ENCODE measurements at places on chromosomes 16 and 17.

GRCh38 chr16:12317121-12317810 lies 340.7 kb downstream of the SNX29 start:
- DNase-seq: no peak

GRCh38 chr17:75272848-75273184 lies 1.8 kb upstream of the MIF4GD start:
- no peak for DNase-seq

DNA sequence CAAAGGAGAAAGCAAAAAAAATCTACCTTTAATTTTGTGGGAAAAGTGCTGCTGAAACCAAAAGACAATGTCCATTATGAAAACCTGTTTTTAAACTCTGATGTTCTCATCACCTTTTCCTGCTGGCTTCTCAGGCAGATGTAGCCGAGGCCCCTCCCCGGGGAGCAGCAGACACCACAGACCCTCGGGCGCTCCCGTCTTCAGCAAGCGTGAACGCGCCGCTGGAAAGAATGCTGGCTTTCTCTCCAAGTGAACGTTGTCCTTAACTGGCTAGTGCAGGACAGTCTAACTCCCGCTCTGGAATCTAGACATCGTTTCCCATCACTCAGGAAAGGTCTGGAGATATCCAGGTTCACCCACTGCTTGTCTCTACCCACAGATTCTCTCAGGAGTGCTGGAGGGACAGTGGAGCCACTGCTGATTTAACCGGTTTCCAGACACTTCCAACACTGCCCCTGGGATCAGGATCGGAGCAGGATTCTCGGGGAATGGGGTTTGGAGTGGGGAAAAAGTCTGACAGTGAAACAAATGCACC lies 211.2 kb downstream of the RBFOX3 start:
- DNase-seq: no peak

GRCh38 chr17:41324180-41325075 lies 8.9 kb upstream of the KRTAP17-1 start:
- no peak for DNase-seq

DNA sequence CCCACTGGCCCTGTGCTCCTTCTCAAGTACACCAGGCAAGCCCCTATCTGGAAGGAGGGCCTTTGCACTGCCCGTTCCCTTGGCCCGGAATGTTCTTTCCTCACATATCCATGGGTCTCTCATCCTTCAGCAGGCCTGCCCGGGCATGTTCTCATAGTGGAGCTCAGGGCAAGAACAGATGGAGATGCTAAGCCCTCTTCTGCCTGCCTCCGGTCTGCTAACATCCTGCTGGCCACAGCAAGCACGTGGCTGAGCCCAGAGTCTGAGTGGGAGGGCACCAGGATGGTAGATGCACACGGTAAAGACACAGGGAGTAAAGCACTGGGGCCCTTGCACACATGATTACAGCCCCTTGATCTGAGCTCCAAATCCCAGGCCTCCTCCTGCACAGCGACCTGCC lies 19.8 kb upstream of the ANKRD40CL start:
- no peak for DNase-seq

DNA sequence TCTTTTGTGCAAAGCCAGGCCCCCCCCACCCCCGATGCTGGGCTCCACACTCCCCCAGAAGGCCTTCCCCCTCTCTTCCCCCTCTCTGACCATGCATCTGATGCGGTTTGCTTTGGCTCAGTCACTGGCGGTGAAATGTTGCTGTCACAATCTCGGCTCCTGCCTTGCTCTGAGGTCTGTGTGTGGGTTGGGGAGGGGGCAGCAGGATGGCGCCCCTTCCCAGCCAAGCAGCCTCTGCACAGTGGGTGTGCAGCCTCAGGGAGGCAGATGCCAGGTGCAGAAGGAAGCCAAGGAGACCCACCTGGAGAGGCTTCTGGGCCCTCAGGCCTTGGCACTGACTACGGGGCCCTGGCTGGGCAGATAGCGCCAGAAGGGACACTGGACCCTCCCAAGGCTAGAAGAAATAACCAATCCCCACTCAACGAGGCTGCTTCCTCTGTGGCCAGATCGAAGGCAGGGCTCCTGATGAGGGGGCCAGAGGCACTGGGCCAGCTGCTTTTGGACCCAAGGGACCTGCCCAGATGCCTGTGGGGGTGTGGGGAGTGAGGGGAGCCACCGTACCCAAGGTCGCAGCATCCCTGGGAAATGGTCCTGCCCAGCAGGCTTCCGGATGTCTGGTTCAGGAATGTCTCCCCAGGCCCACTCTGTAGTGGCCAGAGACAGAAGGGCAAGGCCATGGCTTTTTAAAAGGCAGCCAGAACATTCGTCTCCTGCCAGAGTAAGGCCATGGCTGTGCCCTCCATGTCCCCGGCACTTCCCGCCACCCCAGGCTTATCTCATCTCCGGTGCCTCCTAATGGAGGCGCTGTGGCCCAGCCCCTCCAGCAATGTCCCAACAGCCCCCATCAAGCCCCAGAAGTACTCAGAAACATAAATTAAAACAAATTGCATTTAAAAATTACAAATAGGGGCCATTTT lies 43.4 kb upstream of the SLC38A10 start:
- no peak for DNase-seq

DNA sequence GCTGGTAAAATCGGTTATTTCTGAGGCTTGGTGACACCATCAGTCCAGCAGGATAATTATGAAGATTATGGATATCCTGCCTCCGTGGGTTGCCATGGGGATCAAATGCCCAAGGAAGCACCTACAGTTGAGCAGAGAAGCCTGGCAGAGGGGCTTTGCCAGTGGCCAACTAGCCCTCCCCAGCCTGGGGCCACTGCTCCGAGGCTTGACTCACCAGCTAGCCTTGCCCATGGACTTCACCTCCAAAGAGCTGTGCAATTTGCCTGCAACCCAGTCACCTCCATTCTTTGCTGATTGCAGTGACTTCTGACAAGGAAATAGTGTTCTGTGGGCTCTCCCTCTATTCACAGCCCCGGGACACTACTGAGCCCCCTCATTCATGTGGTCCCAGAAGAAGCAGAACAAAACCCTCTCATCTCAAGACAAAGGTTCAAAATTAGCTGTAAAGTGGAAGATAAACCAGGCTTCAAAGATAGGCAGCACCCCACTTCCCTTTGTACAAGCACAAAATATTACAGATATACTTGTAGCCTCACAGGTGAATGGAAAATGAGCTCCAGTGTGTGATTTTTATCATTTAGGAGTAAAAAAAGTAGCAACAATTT lies 1.6 kb downstream of the PECAM1 start:
- DNase-seq: no peak

DNA sequence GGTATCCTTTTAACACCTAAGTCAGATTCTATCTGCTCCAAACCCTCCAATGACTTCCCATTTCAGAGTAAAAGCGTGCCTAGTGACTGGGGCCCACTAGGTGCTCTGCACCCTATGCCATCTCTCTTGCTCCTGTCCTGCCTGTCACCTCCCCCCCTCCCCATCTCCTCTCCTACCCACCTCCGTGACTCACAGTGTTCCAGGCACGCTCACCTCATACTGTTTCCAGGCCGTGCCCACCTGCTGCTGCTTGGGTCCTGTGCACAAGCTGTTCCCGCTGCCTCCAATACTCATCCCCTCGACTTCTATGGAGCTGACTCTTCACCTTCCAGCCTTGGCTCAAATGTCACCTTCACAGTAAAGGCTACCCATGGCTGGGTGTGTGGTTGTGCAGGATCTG lies 21.7 kb downstream of the DNAH3 start:
- no peak for DNase-seq

- no peak for DNase-seq
Observed at GRCh38 chr17:48445248-48445620, 15.2 kb upstream of the SKAP1 start.

- DNase-seq: no peak
Observed at GRCh38 chr16:14641206-14641605, 8.5 kb downstream of the BFAR start.

GRCh38 chr16:89360760-89361435 lies 129.5 kb downstream of the ANKRD11 start:
- peak; percentile 60 for DNase-seq

- no peak for DNase-seq
Observed at GRCh38 chr16:53071748-53072301, 17.0 kb downstream of the CHD9 start.

GRCh38 chr17:10620823-10621222 lies 36.3 kb downstream of the MYH3 start:
- no peak for DNase-seq

GRCh38 chr16:69568676-69569075 lies 2.9 kb downstream of the NFAT5 start:
- no peak for DNase-seq

DNA sequence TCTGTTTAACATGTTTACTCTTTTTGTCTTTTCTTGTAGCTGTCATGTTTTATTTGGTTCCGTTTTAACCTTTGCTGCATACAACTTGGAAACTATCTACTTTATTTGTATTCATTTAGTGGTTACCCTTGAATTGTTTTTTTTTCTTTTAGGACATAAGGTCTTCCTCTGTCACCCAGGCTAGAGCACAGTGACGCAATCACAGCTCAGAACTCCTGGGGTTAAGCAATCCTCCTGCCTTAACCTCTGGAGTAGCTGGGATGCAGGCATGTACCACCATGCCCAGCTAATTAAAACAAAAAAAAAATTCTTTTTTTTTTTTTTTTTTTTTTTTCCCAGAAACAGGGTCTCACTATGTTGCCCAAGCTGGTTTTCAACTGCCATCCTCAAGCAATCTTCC lies 29.8 kb upstream of the USP43 start:
- no peak for DNase-seq

GRCh38 chr16:84596161-84596560 lies 21.7 kb downstream of the COTL1 start:
- no peak for DNase-seq

GRCh38 chr17:7177191-7177953 lies 1.8 kb downstream of the ASGR1 start:
- peak; percentile 53 for DNase-seq

DNA sequence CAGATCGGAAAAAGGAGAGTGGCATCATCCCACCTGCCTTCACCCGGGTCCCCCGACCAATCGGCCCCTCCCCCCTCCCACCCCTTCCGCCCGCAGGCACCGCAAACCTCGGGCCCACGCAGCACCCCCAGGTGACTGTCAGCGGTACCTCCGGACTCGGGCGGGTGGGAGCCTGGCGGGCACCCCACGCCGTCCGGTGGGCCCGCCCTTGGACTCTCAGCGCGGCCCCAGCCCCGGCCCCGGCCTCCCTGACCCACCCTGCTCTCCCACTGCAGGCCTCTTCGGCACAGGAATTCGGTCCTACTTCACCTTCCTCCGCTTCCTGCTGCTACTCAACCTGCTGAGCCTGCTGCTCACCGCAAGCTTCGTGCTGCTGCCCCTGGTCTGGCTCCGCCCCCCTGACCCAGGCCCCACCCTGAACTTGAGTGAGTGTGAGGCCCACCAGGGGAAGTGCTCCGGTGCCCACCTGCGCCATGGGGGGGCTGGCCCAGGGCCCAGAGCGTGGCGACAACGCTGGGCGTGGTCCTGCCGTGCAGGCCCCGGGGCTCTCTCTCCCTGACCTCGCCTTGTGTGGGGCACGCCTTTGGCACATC lies 1.6 kb downstream of the TMC8 start:
- DNase-seq: peak; percentile 53

- DNase-seq: no peak
Observed at GRCh38 chr17:41003926-41004325, 4.2 kb upstream of the KRTAP3-2 start.

DNA sequence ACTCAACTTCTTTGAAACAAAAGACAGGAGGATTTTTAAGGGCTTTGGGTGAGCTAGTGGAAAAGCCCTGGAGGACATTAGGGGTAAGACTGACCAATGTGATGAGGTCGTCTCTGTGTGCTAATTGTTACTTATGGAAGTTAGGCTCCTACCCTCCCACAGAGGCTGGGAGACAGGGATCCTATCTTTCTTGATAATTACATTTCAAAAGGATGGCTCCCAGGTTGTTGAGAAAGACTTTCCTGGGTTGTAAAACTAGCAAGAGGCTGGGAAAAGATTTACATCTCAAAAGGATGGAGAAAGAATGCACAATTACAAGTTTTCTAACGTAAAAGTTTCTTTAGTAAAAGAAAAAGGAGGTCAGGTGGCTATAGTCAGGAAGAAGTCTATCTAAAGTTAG lies 605.8 kb upstream of the GOT2 start:
- no peak for DNase-seq

- DNase-seq: peak; percentile 76
Observed at GRCh38 chr16:29995324-29995910, at the start of gene HIRIP3. HIRIP3 (minus strand) TSS chr16:29995617; CDS start chr16:29995605, 12 bp downstream.

DNA sequence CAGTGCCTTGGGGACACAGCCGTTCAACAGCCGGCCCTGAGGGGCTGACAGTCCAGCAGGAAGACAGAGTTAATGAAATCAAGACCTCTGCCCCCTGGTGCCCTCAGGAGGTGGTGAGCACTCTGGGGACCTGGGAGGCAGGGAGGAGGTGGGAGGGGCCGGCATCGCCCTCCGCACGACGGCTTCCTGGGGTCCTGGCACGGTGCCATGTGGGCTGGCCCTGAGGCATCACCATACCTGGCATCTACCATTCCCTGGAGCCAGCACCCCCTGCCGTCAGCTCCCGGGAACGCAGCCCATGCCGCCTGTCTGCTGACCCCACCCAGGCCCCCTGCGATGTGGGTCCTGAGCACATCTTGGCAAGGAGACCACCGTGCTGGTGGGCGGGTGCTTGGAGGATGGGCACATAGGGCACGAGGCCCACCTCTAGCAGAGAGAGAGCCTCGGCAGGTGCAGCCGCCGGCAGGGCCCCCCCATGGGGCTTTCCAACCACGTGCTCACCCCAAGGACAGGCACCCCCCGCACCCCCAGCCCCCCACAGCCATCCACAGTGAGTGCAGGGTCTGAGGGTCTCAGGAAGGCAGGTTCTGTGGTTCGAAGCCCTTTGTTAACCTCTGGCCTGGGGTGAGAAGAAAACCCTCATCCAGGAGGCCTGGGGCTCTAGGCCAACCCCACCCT lies 52.5 kb downstream of the ZFPM1 start:
- peak; percentile 66 for DNase-seq

GRCh38 chr16:3983081-3983520 lies 102.6 kb upstream of the CREBBP start:
- peak; percentile 24 for DNase-seq

DNA sequence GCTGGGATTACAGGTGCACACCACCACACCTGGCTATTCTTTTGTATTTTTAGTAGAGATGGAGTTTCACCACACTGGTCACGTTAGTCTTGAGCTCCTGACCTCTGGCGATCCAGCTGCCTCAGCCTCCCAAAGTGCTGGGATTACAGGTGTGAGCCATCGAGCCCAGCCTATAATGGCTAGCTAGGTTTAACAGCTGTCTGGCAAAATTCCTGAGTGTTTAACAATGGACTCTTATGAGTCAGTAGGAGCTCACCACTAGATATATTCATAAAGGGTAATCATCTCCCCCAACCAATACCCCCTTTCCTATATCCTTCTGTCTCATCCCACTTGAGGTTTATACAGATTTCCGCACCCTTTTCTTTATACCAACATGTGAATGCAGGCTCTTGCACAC lies 91.5 kb upstream of the CDH13 start:
- no peak for DNase-seq

GRCh38 chr17:38656959-38657823 lies 17.6 kb downstream of the EPOP start:
- no peak for DNase-seq

DNA sequence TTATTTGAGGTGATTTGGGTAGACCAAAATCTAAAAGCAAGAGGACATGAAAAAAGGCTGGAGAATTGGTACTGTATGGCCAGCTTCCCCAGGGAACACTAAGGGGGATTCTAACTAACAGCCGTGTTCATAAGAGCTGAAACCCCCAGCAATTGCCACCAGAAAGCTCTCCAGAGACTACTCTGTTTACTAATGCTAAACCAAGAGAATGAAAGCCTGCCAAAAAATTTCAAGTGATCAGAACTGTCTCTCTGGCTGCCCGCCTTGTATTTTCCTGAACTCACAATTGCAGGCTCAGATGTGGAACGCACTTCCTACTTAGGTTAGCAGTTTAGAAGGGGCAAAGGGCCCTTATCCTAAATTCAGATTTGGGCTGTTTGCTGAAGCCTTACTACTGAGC lies 24.1 kb downstream of the MYH10 start:
- no peak for DNase-seq

- DNase-seq: no peak
Observed at GRCh38 chr17:80153004-80153403, 6.1 kb upstream of the EIF4A3 start.
